ENCODE measurements at places on chromosomes 12 and 14.

- no peaks in the 10 kb centered on the region for H3K36me3 ChIP-seq
- H3K4me3 ChIP-seq = no peak overlapping the region
- H3K27me3 ChIP-seq = no peaks in the 10 kb centered on the region
- H3K27ac ChIP-seq = no peak overlapping the region
- peaks cover 2% of the 10 kb centered on the region for H3K4me1 ChIP-seq
Observed at GRCh38 chr12:118356809-118357256, 15.9 kb downstream of the TAOK3 start.

DNA sequence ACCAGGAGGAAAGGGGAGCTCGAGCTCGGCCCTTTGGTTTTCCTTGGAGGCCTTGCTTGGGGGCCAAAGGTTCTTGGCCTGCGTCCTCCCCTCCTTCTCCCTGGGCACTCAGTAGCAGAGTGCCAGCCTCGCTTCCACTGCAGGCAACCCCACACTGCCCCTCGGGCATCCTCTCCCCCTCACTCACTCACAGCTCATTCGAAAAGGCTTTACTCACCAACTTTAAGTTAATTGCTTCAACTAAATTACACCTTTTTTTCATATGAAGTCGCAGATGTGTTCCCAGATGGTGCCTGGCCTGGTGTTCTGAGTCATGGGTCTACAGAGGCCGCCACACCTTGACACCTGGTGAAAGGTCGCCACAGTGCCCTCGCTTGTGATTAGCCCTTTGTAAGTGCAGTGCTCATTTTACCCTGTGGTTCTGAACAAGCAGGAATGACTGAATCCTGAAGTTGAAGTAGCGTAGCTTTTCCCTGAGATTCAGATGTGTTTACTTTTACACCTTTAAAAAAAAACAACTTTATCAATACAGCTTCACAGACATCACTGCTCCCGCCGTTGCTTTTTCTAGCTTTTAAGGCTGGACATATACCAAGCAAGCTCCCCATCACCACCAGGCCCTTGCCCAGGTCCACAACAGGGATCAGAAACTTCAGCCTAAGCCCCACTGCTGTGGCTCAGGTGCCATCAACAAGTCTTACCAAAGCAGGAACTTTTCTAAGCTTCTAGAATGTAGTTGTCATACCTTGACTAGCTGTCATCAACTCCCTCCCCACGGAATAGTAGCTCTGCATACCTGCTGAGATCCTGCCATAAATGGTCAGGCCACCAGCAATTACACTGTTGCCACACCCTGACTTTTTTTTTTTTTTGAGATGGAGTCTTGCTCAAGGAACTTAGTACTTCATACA is 20.3 kb upstream of the ADIPOR2 start:
- H3K36me3 ChIP-seq = no peaks in the 10 kb centered on the region
- H3K4me3 ChIP-seq = no peak overlapping the region
- no peak for DNase-seq
- no peak overlapping the region for H3K27ac ChIP-seq

DNA sequence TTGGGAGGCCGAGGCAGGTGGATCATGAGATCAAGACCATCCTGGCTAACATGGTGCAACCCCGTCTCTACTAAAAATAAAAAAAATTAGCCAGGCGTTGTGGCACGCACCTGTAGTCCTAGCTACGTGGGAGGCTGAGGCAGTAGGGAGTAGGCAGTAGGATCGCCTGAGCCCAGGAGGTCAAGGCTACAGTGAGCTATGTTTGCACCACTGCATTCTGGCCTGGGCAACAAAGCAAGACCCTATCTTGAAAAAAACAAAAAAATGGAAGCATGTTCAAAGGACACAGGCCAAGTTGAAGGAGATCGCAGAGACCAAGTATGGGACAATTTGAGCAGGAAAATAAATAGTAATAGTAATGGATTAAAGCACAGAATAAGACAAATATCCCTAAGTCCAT is 14.2 kb downstream of the NCAPD2 start:
- no peaks in the 10 kb centered on the region for H3K36me3 ChIP-seq
- no peaks in the 10 kb centered on the region for H3K27me3 ChIP-seq
- H3K27ac ChIP-seq = no peak overlapping the region

DNA sequence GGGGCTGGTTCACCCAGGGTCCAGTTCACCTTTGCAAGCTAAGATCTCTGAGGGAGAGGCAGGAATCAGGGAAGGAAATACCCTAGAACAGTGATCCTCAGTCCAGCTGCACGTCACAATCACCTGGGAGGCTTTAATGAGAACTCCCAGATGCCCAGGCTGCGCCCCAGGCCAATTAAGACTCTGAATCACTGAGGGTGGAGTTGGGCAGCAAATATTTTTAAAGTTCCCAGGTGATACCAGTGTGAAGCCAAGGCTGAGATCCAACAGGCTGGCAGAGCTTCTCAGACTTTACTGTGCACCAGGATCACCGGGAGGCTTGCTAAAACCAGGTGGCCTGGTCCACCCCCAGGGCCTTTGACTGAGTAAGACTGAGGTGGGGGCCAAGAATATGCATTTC is 23.8 kb downstream of the MYL2 start:
- no peaks in the 10 kb centered on the region for H3K27me3 ChIP-seq
- DNase-seq = no peak
- no peaks in the 10 kb centered on the region for H3K36me3 ChIP-seq
- no peak overlapping the region for H3K27ac ChIP-seq
- H3K4me3 ChIP-seq = no peak overlapping the region

GRCh38 chr14:53967606-53968005 is 11.0 kb upstream of the BMP4 start:
- no peak for DNase-seq
- H3K36me3 ChIP-seq = no peaks in the 10 kb centered on the region
- peaks cover 4% of the 10 kb centered on the region for H3K4me1 ChIP-seq
- no peaks in the 10 kb centered on the region for H3K27me3 ChIP-seq
